ENCODE measurements at places on chromosomes 6 and 20. TPM values are rescaled to one million over a fixed set of nuclear protein-coding genes. Genes with fewer than 3 reads are reported as not detected.

DNA sequence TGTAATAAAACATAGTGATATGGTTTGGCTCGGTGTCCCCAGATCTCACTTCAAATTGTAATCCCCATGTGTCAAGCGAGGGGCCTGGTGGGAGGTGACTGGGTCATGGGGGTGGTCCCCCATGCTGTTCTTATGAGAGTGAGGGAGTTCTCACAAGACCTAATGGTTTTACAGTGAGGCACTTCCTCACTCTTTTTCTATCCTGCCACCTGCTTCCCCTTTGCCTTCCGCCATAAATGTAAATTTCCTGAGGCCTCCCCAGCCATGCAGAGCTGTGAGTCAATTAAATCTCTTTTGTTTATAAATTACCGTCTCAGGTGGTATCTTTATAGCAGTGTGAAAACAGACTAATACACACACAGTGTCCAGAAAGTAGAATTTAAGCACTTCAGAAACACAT is 78.5 kb downstream of the REPS1 start:
- DNase-seq = no peak

DNA sequence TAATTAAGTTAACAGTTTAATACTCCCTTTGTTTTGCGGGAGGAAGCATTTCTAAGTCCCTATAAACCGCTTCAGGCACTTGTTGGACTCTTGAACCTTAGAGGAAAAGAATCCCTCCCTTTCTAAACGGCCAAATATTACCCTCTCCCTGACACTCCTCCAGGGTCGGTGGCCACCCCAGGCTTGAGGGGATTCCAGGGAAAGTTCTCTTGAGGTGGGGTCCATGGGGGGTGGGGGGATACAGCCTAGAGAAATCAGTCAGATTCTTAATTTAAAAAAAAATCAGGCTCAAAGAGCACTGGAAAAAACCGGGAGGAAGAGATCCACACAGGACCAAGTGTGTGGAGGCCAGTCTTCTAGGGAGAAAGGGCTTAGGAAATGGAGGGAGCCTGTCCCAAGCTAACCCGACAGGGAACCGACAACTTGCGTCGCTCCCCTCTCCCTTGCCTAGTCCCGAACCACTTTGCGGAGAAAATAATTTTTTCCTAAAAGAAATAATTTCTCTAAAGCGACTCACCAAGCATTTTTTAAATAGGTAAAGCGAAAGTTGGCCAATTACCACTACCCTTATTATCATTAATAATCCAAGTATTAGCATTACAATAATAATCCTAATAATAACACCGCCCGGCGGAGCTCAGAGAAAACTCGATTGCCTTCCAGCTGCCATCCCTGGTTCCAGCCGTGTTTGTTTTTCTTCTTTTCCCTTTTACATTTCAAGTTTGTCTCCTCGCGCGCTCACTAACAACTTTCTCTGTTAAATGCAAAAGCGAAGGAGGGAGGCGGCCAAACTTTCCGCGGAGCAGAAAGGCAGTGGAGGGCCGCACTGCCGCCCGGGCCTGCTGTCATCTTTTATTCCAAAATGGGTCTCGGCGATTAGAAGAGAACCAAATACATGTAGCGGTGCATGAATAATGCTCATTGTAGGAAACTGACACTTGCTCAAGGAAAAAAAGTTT is 4.8 kb downstream of the NR2E1 start:
- DNase-seq = no peak

- no peak for DNase-seq
These were observed 156.7 kb upstream of the TENT5A start for GRCh38 chr6:81909162-81909561.

Gene AKIRIN2
- total RNA-seq = 41.0 TPM

GRCh38 chr20:24693466-24694156 is 224.2 kb downstream of the SYNDIG1 start:
- no peak for DNase-seq

DNA sequence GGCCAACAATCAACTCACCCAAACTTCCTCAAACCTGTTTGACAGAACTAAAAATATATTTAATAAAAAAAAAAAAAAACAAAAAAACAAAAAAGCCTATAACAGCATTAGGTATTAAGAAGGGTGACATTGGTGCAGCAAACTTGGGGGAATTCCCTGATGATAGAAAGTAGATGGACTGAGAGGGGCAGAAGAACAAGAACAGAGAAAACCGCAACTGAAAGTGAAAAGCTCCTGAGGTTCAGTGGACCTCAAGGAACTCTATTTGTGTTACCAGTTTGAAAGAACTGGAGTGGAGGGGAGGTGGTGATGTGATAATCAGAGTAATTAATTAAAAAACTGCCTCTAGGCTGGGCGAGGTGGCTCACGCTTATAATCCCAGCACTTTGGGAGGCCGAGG is 53.8 kb downstream of the MACROD2 start:
- DNase-seq = no peak

Gene MRPS18B
- 38.2 TPM for total RNA-seq

Gene IDH3B
- 128 TPM for total RNA-seq

Gene RAET1L
- not detected for total RNA-seq

DNA sequence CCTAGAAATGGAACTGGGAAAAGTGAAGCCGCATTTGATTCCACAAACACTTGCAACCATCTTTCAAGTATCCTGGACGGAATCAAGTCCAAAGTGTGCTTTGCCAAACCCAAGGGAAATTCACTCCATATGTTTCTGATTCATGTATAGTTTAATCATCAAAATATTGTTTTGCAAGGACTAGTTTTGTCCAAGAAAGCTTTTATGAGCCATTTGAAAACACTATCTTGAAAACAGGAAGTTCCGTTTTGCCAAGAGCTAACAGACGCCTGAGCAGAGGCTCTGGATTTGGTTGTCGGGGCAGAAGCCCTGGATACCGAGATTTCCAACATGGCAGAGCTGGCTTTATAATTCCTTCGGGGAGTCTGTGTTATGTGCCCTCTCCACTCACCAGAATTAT is 251.1 kb downstream of the PHACTR1 start:
- DNase-seq = no peak

Gene PDYN
- not detected for total RNA-seq

Gene DSP
- 177 TPM for total RNA-seq

GRCh38 chr20:50280851-50281655 is 90.4 kb downstream of the CEBPB start:
- no peak for DNase-seq

GRCh38 chr6:140736231-140736630 is 1361.8 kb upstream of the CITED2 start:
- DNase-seq = no peak

Gene NEU1
- total RNA-seq = 44.0 TPM

DNA sequence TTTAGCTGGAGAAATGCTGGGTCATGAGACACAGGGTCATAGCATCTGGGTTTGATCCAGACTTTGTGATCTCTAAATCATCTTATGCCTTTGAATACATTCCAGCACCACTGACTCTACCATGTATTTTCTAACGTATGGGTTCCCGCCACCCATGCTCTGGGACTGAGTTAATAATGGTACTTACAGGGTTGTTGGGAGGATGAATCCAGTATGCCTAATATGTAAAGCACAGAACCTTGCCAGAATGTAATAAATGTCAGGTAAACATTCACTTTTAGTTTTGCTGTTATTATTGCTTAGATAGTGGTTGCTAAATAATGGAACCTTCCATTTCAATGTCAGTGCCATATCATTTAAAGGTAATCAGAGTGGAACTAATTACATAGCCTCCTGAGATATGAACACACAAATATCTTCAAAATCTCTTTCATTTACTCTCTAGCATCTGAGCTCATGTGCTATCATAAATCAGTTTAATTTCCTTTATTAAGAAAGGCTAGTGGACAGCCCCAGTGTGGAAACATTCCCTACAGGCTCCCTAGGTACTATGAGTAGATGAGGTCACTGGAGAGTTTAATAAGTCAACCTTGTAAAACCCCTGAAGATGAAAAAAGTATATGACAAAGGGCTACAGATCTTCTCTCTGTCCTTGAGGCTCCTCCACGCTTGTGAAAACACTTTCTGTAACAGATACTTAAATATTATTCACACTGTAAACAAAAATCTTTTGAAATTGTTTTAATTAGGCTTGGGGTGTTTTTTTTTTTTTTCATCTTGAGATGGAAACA is 226.6 kb downstream of the ALDH8A1 start:
- DNase-seq = no peak

DNA sequence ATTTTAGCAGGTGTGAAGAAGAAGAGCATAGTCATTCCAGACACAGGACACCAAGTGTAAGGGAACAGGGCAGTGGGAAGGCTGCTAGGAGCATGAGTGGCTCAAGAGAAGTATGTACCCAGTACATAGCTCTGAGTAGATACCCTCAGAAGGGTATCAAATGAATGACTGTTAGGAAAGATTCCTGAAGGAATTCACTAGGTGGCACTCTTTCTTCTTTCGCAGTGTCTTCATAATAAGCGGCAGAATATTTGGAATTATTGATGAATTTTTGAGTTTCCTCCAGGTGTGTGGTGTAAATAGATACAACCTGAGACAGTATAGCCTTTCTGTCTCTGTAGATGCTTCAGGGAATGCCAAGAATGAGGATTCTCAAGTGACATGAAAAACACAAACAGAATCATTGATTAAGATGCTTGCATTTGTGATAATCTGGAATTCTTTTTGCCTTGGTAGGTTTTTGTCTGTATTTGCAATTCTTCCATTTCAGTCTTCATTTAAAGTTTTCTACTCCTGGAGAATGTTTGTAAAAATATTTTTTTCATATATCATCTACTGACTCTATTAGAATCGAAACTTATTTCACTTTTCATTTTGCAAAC is 264.3 kb upstream of the RIMS1 start:
- no peak for DNase-seq

GRCh38 chr6:106417572-106418147 is 57.1 kb downstream of the CRYBG1 start:
- no peak for DNase-seq

Gene DLK2
- 0.47 TPM for total RNA-seq

GRCh38 chr6:54085047-54085446 is 26.2 kb upstream of the MLIP start:
- no peak for DNase-seq

DNA sequence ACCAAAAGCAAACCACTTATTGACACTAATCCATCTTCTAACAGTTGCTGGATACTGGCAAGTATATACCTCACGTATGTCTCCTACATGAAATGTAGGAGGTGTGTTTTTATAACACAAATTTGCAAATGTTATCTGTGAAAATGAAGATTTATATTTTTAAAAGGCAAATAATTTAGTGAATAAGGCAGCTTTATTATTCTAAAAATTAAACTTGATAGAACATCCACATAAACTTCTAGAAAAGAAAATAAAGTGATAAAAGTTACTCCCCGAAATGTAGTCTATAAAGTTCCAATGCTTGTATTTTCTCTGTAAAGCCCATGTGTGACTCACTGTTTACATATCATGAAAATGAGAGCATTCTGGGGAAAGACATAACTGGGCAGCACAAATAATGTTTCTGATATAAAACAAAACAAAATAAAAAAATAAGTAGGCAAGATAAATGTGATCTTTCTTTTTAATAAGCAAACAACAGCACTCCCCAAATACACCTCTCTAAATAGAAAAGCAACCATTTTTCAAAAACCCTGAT is 84.4 kb downstream of the MAP7 start:
- no peak for DNase-seq

GRCh38 chr6:100962466-100962865 is 81.3 kb upstream of the ASCC3 start:
- no peak for DNase-seq

DNA sequence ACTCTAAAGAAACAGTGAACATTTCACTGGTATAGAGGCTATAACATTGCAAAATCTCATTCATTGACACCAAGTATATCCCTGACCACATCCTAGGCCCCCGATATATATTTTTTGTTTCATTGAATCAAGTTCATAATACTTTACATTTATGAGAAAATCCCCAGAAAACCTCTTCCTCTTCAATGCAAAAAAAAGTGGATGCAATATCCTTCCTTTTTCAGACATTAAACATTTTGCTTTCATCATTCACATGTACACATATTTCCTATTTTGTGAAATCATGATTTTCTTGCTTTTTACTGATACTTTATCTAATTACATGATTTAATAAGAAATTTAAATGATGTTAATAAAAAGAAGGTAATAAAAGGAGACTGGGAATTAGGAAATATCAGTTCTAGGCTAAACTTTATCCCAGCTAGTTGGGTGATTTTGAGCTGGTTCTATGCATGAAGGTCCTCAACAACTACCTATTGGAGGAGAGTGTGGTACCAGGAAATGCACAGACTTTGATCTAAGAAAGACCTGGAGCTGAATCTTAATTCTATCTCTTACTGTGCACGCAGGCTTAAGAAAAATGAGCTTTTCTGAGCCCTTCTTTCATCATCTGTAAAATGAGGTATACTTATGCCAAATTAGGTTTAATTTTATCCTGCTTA is 4.9 kb downstream of the SYNE1 start:
- DNase-seq = no peak

Gene MYT1
- total RNA-seq = 0.76 TPM

DNA sequence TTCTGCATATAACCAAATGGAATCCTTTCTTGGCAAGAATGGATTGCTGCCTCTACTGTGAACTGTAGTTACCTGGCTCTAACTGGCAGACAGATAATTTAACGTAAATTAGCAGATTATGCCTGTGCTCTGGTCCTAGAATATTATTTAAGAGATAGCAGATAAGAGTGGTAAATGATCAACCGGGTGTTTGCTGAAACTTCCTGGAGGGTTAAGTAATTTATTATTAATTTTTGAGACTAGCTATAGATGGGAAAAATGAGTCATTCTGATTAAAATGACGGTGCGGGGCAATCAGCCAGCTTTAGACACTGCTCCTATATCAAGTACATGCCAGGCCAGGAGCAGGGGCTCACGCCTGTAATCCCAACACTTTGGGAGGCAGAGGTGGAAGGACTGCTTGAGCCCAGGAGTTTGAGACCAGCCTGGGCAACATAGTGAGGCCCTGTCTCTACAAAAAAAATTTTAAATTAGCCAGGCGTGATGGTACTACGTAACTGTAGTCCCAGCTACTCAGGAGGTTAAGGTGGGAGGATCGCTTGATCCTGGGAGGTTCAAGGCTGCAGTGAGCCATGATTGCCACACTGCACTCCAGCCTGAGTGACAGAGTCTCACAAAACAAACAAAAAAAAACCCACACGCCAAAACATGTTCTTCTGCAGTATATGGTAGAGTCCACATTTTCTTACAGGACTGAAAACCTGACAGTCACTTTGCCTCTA is 22.6 kb downstream of the B4GALT5 start:
- DNase-seq = no peak

GRCh38 chr20:44426879-44427790 is 48.5 kb upstream of the TTPAL start:
- no peak for DNase-seq

DNA sequence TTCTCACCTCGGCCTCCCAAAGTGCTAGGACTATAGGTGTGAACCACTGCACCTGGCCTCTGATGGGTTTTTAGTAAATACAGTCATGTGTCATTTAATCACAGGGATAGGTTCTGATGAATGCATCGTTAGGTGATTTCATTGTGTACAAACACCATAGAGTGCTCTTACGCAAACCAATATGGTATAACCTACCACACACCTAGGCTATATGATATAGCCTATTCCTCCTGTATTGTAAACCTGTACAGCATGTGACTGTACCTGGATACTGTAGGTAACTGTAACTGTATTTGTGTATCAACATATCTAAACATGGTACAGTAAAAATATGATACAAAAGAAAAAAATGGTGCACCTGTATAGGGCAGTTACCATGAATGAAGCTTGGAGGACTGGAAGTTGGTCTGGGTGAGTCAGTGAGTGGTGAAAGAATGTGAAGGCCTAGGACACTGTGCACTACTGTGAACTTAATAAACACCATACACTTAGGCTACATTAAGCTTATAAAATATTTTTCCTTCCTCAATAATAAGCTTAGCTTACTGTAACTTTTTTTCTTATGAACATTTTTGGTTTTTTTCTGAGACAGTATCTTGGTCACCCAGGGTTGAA is 10.0 kb downstream of the BICRAL start:
- no peak for DNase-seq
